MCF 10A (cell line): ENCODE measurements at places on chromosomes 5 and 9.

DNA sequence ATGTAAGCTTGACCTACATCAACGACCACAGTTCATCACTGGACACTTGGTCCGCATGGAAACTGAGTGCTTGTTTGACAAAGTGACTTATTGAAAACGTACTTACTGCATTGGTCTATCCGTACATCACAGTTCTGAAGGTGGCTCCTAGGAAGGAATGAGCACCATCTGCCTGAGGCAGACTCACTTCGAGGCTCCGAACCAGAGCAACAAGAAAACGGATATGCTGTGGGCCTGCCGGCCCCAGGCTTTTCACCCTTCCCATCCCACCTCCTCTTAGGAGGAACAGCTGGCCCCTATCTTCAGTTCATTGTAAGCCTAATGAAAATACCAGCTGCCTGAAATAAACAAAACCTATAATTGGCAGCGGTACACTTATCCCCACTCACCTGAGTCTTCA, 67.2 kb upstream of the TSLP start:
- no peak for DNase-seq

GRCh38 chr5:138610918-138611677, 35.9 kb upstream of the HSPA9 start:
- no peak for DNase-seq

DNA sequence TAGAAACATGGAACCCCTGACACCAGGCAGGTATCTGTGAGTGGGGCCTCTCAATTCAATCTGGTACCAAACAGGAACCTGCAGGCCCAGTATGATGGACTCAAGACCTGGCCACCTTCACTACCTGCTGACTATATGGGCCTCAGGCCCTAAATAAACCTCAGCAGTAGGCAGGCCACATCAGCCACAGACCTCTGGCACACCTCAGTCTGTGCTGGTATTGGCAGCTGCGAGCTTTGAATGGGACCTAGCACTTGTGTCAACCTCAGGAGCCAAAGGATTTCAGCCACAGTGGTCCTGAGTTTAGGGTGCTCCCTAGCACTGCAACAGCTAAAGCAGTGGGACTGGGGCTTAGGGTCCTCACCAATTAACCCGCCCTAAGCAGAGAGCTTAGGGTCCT, 325.5 kb downstream of the ZNF608 start:
- no peak for DNase-seq

- DNase-seq = no peak
Measured at GRCh38 chr9:98022447-98022846, 34.1 kb upstream of the NANS start.

DNA sequence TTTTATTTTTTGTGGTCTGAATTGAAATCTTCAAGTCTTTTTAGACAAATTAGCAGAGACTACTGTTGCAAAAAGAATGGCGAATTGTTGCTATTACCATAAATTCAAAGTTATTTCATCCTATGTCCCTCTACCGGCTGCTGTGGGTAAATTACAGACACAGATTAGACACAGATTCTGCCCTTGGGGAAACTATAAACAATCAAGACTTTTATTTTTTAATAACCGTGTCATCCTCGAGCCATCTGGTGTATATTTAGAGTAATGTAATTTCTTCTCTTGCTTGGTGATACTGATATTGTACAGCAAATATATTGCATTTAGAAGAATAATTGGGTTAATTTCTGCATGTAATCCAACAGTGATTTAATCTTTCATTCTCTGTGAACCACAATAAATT, 228.0 kb upstream of the ADAMTSL1 start:
- DNase-seq = no peak

GRCh38 chr9:97772145-97772544, 75.0 kb upstream of the XPA start:
- no peak for DNase-seq

DNA sequence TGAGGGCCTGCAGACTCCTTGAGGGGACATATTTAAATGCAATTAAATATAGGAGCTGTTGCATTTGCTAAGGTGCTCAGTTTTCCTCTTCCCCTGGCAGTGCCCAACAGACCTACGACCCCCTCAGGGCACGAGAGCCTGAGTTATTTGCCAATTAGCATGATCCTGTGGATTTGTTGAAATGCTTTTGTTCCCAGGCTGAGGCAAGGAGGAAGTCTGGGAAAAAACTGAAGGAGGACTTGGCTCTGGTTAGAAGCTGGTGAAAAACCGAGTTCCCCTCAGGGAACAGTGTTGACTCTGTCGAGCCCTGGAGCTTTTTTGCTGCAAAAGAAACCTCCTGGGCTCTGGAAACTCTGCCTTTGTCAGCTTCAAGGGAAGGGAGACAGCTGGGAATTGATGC, 103.6 kb upstream of the SHB start:
- no peak for DNase-seq

GRCh38 chr5:113384782-113385285, 50.0 kb downstream of the TSSK1B start:
- DNase-seq = no peak

- peak; percentile 77 for DNase-seq
Measured at GRCh38 chr5:122727112-122727541, 47.8 kb upstream of the SNX2 start.

GRCh38 chr5:142353071-142353472, 28.3 kb upstream of the SPRY4 start:
- DNase-seq = no peak

GRCh38 chr5:158511454-158511853, 588.3 kb downstream of the EBF1 start:
- no peak for DNase-seq

DNA sequence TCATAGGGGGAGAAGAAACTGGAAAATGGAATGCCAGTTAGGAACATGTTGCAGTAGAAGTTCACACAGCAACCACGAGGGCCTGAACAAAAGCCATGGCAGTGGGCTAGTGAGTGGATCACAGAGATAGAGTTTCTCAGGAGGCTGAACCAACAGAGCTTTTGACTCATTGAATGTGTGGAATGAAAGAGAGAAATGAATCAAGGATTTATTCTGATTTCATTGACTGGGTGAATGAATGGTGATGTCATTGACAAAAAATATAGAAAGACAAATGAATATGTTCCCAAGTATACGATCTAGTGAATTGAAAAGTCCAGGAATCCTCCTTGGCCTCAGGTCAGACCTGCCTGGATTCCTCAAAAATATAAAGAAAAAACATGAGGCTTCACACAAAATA, 99.2 kb downstream of the ZNF462 start:
- DNase-seq = no peak

- no peak for DNase-seq
Measured at GRCh38 chr5:175121457-175121856, 322.5 kb downstream of the DRD1 start.

- no peak for DNase-seq
Measured at GRCh38 chr9:8234316-8234715, 434.7 kb upstream of the DMAC1 start.

- DNase-seq = no peak
Measured at GRCh38 chr5:140220032-140220697, 45.2 kb downstream of the CYSTM1 start.

GRCh38 chr5:116709082-116709481, 134.5 kb upstream of the SEMA6A start:
- no peak for DNase-seq

DNA sequence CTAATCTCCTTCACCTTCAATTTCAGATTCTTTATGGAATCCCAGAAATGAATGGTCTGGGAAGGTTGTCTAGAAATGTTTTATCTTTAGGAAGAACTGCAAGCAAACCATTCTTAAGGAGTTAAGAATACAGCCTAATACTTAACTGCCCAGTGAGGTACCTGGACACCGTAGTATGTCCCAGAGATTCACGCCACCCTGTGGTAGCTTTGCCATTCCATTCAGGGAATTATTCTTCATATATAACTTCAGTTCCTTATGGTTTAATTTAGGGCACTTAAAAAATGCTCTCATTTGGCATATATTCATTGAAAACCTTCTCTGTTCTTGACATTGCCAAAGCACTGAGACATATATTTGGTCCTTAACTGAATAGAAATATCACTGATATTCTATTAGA, 49.7 kb downstream of the ACTBL2 start:
- peak; percentile 50 for DNase-seq

DNA sequence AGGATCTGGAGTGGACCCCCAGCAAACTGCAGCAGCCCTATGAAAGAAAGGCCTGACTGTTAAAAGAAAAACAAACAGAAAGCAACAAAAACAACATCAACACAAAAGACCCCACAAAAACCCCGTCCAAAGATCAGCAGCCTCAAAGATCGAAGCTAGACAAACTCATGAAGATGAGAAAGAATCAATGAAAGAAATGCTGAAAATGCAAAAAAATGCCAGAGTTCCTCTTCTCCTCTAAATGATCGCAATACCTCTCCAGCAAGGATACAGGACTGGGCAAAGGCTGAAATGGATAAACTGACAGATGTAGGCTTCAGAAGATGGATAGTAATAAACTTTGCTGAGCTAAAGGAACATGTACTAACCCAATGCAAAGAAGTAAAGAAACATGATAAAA, 526.3 kb upstream of the DAB2 start:
- no peak for DNase-seq

DNA sequence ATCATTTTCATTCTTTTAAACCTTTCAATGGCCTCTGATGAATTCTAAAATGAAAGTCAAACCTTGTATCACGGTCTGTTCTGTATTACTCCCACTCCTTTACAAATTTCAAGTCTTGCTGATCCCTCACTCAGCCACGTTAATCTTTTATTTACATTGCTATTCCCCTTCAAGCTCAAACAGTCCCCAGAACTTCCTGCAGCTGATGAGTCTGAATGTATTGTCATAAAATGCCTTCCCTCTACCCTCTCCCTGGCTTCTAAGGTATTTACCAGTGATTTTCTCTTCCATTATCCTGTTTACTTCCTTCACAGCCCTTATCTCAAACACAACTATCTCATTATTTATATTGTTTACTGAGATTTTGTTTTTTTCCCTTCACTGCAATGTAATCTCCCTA, 562.3 kb upstream of the C9orf72 start:
- DNase-seq = no peak

GRCh38 chr9:108045851-108046250, 556.3 kb upstream of the KLF4 start:
- no peak for DNase-seq

- DNase-seq = peak; percentile 95
Measured at GRCh38 chr9:108552459-108553040, 303.2 kb downstream of the ACTL7B start.

GRCh38 chr5:78345485-78345884, 14.9 kb upstream of the SCAMP1 start:
- peak; percentile 12 for DNase-seq

DNA sequence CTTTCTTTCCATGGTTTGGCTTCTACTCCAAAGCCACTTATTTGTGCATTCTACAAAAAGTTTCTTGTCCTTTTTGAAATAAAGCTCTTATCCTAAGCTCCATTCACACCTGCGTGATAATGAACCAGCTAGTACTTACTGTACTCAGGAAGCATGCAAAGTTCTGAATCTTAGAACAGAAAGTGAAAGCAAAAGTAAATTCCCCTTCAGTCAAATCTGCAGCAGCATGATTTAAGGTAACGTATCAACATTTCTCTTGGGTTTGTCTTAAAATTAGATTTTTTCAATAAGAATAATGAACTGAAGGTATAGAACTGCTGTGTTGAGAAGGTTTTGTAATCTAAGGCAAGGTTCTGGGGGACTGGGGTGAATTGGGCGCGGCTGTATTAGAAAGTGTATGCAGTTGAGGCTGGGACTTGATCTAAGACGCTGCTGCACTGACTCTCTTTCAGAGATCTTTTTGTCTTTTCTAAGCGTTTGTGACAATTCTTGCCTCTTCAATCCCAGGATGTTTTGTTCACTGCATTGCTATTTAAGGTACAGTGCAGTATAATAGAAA, at the start of gene ERAP2:
Gene ERAP2, plus strand, starts transcription at position 209 of the 559 bp plus-strand sequence. CDS start 3,186 bp downstream, outside the sequence.
- DNase-seq = peak; percentile 50

- no peak for DNase-seq
Measured at GRCh38 chr5:27402828-27403227, 364.4 kb upstream of the CDH9 start.

- no peak for DNase-seq
Measured at GRCh38 chr5:79961716-79962574, 29.1 kb downstream of the MTX3 start.
